CD4-positive, alpha-beta T cell treated with Interleukin-15 for 4 hours (primary cell): ENCODE measurements at places on chromosomes 3 and 15.

GRCh38 chr3:158458464-158458863, 112.5 kb upstream of the MLF1 start:
- DNase-seq = no peak

DNA sequence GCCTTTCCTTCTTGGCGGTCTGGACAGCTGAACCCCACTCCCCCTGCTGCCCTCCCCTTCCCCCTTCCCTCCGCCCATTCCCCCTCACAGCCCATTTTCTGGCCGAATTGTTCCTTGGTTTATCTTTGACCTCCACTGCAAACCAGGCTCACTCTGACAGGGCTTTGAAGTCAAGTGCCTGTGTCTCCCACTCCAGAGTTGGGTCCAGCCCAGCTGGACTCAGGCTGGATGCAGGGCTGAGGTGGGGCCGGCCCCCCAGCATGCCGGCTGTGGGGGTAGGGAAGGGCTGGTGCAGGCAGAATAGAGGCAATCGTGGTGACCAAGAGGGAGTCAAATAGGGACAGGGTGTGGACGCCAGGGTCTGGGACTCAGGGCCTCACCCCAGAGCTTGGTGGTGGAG, 57.0 kb upstream of the MRPS22 start:
- no peak for DNase-seq

GRCh38 chr3:28935146-28935545, 345.7 kb upstream of the RBMS3 start:
- no peak for DNase-seq

GRCh38 chr15:100529556-100529955, 806 bp upstream of the CERS3 start:
- DNase-seq = no peak

DNA sequence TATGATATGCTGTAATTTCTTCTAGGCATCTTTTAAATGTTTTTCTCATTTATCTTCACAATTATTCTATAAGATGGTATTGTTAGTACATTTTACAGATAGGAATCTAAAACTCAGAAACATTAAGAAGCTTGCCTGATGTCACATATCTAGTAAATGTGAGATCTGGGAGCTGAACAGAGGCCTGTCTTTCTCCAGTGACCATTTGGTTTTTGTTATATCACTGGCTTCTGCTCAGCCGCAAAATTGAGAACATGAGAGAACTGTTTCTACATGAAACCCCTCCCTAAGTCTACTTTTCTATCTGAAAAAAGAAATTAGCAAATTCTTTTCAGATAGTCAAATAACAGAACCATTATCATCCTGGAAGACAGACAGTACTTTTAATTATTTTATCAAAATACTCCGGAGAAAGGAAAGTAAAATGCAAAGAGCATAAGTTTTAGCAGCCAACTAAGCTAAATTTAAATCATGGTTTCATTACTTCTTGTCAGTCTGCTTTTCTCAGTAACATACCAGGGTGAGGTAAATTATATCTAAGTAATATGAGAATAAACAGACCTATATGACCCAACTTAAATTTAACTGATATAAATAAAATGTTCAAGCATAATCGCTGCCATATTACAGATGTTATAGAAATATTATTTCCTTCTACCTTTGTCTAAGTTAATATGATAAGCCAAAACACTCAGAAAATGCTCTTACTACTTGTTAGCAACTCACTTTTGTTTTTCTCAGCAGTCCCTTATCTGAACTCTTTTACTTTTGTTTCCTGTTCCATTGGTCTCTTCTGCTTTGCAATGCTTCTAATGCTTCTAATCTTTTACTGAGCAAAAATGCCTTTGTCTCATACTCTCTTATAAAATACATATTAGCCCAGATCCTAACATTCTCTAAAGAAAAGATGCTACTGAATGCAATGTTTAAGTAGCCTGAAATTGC, 68.0 kb upstream of the MBNL1 start:
- DNase-seq = no peak

GRCh38 chr3:16433701-16434151, 79.8 kb downstream of the RFTN1 start:
- no peak for DNase-seq

GRCh38 chr15:61119556-61119955, 109.5 kb downstream of the RORA start:
- no peak for DNase-seq

DNA sequence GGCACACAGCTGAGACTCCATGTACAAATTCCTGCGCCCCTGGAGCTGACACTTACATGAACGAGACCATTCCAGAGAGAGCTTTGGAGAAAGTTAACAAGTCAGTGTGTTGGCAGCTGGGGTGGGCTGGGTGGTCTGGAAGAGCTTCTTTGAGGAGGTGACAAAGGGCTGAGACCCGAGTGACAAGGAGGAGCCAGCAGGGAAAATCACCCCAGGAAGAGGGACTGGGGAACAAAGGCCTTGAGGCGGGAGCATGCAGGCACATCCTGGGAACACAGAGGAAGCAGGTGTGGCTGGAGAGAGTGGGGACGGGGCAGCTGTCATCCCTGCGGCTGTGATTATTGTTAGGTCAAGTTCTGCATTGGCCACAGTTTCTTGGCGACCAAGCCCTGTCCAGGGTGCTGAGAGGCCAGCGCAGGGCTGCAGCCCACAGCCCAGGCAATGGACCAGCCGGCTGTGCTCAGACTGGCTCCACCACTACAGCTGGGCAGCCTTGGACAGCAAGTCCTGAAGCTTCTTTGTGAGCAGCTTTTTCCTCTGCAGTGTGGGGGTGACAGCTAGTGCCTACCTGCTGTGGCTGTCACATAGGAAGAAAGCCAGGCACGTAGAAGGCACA, 34.2 kb upstream of the PRR23E start:
- no peak for DNase-seq

DNA sequence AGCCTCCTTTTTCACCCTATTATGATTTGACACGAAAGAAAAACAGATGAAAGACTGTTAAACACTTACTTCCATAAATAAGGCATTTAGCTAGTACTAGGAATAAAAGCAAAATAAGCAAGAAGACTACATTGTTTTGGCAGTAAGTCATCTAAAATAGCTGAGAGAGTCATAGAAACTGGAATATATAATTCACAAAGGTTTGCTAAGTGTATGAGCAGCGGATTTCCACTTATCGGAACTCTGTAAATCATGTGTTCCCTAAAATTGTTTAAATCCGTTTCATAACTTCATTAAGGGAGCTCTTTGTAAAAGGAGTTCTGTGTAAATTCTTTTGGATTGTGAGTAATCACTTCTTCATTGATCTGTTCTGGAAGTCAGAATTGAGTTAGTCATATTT, 202.5 kb upstream of the CBLB start:
- DNase-seq = no peak

- DNase-seq = no peak
Observed at GRCh38 chr3:170476291-170476690, 57.6 kb downstream of the CLDN11 start.

DNA sequence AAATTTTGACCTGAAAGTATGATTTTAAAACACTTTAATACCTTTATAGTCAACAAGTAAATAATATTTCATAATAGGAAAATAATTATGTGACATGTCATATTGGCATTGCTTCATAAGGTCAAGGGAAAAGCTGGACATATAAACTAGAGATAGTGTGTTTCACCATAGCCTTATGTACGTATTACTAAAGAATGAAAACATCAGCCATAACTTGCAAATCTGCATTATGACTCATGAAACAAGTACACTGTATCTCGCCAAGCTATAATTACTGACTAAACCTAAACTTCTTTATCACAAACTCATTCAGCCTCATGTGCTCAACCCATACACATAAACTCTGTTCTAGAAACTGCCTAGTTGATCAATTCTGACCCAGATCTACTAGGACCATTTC, 950.1 kb downstream of the FHIT start:
- DNase-seq = no peak

DNA sequence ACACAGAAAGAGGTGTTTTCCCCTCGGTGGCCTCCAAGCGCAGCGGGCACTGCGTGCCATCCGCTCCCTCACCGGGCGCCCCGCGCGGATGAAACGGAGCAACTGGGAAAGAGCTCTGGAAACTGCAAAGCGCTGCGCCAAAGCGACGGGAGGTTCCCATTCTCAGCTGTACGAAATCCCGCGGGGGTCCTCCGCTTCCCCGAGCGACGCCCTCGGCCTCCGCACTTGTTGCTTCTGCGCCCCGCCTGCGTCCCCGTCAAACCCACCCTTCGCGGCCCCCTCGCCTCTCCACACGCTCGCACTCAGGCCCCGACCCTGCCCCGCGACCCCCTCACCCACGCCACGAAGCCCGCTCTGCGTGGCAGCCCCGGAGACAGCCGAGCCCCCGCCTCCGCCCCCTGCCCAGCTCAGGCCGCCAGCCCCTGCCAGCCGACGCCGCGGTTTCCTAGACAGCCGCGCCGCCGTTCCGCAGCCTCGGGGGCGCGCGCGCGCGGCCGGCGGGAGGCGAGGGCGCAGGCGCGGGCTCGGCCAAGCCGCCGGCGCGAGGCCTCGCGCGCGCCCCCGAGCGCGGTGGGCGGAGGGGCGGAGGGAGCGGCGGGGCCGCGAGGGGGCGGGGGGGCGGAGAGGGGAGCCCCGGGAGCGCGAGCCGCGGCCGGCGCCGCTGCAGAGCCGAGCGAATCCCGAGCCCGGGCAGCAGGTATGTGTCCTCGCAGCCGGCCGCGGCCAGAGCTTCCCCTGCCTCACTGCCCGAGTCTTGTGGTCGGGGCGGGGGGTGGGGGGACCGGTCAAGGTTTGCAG, at the start of gene TMEM266:
Gene TMEM266 (plus strand): TSS at position 666 of the 798 bp plus-strand sequence. CDS start 74,279 bp downstream, outside the sequence.
- DNase-seq = no peak

GRCh38 chr3:194121891-194122631, 13.9 kb upstream of the HES1 start:
- DNase-seq = no peak

GRCh38 chr3:12483410-12483809, 870 bp upstream of the TSEN2 start:
- DNase-seq = no peak

- no peak for DNase-seq
Observed at GRCh38 chr15:82871832-82872484, 62.5 kb downstream of the WHAMM start.

GRCh38 chr15:79339588-79340314, 28.8 kb downstream of the TMED3 start:
- DNase-seq = no peak
